ENCODE measurements at places on chromosomes 6 and 20.
A peak's percentile ranks its signal among the peaks of the same experiment; 100 is the strongest.

DNA sequence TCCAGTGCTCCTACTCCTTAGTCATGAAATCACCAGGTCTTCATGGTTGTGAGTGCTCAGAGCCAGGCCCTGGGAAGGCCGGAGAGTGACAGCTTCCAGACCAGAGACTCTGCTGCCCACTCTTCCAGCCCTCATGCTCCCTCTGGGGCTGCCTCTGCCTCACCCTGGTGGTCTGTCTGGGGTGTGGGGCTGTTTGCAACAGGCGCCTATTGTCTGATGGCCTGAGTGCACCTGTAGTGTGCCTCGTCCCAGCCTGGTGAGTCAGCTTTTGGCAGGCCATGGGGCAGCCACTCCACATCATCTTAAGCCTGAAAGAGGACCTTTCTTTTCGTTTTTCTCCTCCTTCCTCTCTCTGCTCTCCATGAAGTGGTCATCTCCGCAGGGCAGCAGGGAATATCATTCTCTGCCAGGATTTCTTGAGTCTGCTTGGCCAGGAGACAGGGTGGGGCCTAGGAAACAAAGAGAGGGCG lies 173.8 kb downstream of the VEGFA start:
- no peak for DNase-seq

GRCh38 chr6:98909236-98909635 lies 38.5 kb downstream of the FBXL4 start:
- no peak for DNase-seq

DNA sequence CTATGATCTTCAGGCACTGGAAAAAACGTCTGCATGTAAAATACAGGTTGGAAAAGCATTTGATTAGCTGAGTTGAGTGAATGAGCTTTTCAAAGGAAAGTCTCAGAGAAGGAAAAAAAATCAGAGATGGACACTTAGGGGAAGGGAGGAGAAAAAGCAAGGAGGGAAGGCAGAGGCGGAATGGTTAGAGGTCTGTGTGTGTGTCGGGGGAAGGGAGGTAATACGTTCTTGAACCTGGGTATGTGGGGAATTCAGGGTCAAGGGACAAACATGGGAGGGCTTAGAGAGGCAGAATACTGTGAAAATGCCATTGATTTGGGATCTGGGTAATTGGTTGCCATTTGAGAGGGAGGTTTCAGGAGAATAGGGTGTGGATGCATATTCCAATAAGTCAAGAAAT lies 5.1 kb downstream of the PRRT1 start:
- DNase-seq, result no peak

GRCh38 chr20:46670585-46671584 lies 18.4 kb downstream of the TP53RK start:
- no peak for DNase-seq

- DNase-seq, result no peak
Measured at GRCh38 chr20:15597306-15597705, 975.9 kb downstream of the KIF16B start.

DNA sequence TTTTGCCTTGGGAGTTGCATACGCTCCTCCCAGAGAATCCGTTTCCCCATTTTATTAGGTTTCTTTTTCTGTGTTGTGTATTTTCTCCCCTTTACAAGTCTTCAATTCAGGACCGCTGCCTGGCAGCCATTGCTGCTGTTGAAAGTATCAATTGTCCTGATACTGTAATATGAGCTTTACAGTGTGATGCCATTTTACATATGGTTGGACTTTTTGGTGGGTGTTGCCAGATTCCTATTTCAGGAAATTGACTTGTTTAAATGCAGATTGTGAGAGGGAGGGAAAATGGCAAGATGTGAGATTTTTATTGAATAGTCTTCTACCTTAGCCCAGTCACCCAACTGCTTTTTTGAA lies 1.2 kb downstream of the PANK2 start:
- DNase-seq, result peak; percentile 67

DNA sequence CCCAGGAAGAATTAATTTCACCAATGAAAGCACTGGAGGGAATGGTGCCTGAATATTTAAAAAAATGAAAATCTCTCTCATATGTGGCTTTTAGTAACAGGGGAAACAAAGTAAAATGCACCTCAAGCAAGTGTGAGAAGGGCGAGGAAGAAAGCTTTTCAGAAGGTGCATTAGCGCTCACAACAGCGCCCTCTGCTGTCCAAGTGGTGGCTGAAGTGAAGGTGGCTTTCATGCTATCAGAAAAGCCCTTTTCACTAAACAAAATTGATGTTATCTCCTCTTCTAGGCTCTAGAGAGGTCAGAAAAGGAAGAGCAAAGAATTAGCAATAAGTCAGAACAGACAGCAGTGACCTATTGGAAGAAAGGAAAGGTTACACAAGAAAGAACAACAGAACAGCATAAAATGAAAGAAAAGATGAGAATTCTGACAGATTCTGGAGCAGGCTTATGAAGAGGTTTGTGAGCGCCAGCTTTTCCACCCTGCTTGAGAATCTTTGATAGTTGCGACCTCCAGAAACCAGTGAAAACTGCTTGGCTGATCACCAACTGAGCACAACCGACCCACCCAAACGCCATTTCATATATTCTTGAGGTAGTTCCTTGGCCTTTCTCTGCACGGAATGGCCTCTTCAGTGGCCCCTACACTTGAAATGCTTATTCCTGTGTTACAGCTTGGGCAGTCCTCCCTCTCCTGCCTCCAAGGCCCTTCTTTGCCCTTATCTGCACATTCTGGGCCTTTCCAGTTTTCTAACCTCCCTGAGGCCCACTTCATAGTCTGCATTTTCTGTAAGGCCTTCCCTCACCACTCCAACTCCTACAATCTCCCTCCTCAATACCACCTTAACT lies 45.3 kb downstream of the SMLR1 start:
- peak; percentile 82 for DNase-seq

- DNase-seq, result no peak
Measured at GRCh38 chr6:1175877-1176276, 136.0 kb upstream of the FOXQ1 start.

DNA sequence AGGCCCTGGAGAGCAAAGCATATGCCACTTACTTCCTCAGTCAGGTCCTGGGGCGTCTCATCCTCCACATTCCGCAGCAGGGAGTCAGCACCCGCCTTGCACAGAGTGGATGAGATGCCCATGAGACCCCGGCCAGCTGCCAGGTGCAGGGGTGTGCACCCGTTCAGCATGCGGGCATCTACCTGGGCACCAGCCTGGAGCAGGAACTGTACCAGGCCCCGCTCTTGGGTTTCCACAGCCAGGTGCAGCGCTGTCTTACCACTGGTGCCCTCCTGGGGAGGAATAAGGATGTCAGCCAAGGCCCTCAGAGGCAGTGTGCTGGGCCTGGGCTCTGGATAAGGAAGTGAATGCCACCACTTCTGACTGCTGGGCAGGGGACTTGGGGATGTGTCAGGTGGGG lies 2.7 kb upstream of the SLC35B2 start:
- DNase-seq, result no peak

DNA sequence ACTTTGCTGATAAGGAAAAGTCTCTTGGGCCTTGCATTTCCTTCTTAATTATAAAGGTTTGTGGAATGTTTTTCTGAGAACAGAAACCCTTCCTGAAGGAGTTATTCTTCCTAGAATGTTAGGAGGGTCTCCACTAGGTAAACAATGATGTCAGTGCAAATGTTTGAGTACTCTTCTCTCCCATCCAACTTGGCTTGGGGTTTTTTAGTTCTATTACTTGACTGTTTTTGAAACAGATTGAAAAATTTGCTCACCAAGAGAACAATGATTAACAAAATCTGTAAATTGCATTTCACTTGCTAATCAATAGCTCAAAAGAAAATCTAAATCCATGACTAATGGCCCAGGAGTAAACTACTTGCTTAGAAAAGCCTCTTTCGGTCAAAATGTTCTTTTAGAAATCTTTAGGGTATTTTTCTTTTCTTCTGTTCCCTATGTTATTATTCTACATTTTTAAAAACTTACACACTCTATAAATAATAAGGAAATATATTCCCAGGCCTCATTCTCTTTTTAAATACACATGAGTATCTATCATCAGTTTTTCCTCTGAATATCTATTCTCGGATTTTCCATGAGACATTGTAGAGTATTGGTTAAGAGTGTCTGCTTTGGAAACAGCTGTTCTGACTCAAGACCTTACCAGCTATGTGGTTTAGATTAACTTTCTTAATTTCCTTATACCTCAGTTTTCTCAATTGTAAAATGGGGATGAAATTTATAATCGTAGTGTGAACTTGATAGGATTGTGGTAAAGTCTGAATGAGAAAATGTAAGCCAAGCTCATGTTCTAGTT lies 234.2 kb upstream of the CITED2 start:
- no peak for DNase-seq

GRCh38 chr20:63101781-63102720 lies 95.3 kb upstream of the BHLHE23 start:
- no peak for DNase-seq
